ENCODE measurements at places on chromosomes 1 and 21.

GRCh38 chr1:94772230-94772641, 47.9 kb upstream of the SLC44A3 start:
- no peak for DNase-seq

DNA sequence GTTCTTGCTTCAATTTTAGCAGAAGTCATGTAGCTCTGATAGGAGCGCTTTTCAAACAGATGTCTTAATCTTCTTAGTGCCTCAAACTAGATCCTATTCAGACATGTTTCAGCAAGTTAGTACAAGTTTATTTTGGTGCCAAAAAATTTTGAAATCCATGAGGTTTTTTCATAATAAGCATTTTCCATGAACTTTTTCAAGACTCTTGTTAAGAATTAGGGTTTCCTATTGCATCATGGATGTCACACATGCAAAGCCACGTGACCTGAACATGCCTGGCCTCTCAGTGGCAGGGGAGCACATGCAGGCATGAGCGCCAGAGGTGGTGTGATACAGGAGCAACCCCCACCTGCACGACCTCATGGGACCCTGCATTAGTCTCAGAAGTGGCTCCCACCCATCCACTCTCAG, 67.6 kb downstream of the POFUT2 start:
- DNase-seq: no peak

- DNase-seq: no peak
Measured at GRCh38 chr21:45105906-45106485, 31.6 kb downstream of the ADARB1 start.

DNA sequence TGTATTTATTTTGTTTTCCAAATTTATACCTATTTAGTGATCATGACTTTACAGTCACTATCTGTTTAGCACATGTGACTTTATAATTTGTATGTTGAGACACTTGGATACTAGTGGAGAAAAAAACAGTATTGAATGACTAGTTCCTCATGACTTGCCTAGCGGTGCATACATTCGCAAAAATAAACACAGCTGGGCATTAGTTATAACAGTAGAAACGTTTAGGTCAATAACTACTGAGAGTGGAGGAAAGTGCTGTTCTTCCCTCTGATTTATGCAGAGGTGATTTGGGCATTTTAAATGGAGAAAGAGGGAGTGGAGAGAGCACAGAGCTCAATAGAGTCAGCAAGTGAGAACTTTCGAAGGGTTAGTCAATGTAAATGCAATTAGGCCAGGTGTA, 1679.0 kb upstream of the B3GALT2 start:
- DNase-seq: no peak

- no peak for DNase-seq
Measured at GRCh38 chr1:48499211-48499735, 27.3 kb upstream of the SPATA6 start.

DNA sequence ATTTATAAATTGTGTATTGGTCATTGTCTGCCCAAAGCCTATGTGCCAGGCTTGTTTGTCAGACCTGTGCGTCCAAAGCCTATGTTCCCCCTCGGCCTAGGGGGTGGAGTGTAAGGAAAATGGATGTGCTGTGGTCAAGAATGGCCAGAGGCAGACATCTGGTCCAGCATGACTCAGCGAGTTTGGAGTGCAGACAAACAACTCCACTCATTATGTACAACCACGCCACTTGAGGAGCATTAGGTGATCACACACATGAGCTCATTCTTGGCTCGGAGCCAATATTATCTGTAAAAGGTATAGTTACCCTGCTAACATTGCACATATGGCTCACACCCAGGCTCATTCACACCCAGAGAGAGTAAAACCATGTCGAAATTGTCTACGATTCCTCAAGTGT, 1047.6 kb upstream of the ADGRL4 start:
- DNase-seq: no peak

DNA sequence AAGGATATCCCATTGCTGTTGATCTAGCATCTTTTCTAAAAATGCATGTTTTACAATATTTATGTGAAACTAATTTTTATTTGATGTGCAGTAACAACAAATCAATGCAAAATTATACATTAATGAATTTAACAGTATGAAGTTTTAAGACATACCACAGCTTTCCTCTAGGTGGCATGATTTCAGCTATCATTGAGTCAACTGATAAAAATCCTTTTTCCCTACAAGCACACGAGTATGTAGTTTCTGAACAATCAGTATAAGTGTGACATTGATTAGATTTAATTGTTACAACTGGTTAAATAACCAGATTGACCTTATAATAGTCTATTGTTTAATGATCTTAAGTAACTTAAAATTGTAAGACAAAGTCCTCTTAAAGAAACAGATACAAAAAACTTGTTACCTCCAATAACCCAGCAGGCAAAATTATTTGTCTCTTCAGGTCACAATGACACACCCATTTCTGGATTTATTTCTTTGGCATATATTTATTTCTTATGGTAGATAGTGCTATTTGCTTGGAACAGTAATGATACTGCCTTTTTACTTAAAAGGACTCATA, 5.8 kb upstream of the TGFB2 start:
- no peak for DNase-seq

DNA sequence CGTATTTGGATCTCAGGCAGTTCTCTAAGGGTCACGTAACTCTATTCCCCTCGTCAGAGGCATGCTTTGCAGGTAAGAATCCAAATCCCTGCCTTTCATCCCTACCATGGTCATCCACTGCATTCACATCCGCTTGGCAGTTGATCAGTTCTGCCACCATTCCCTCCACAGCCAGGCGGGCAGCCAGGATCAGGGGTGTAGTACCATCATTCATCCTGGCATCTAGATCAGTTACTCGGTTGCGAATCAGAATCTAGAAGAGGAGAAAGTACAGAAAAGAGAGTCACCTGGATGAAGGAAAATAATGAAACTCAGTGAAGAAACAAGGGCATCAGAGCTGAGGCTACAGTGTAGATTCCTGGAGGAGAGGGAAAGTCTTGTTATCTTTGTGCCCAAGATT, 22.0 kb upstream of the ADAM30 start:
- no peak for DNase-seq

DNA sequence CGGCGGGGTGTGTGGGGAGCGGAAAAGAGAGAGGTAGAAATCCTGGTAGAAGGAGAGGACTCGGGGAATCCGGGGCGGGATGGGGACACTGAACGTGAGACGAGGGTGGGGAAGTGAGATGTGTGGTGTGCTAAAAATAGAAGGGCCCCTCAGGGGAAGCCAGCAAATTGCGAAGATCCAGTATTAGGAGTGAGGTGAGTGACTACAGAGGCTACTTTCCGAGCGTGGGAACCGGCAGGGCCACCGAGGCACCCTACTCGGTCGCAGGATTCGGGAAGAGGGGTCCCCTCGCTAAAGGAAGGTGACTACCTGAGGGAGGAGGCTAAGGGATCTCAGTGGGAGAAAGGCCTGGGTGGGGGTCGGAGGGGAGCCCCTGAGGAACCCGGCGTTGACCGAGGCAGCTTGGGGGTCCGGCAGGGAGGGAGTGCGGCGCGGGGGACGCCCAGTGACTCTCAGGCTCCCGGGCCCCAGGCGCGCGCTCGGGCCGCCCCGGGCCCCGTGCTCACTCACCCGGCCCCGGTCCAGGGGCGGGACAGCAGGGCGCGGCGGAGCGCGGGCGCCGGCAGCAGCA, 318 bp downstream of the ALDH4A1 start:
- DNase-seq: no peak

DNA sequence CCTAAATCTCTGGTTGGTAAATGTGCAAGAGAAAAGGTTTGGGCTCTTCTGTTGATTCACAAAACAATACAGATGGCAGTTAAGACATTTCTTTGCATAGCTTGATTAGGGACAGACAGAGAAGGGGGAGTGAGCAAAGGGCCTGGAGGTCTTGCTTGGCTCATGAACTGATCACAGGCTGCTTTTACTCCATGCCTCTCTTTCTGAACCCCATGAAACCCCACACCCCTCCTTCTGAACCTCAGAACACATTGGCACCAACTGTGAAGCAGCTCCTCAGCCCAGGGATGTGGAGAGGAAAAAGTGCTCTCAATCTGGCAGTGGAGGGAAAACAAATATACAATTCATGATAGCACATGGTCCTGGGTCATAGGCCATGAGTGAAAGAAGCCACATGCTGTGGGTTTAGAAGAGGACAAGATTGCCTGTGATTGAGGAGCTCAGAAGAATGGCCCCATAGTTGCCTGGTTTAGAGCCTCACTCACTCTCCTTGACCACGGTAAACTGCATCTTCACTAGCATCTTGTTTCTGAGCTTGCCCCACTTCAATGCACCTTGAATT, 111.6 kb upstream of the GADD45A start:
- no peak for DNase-seq

DNA sequence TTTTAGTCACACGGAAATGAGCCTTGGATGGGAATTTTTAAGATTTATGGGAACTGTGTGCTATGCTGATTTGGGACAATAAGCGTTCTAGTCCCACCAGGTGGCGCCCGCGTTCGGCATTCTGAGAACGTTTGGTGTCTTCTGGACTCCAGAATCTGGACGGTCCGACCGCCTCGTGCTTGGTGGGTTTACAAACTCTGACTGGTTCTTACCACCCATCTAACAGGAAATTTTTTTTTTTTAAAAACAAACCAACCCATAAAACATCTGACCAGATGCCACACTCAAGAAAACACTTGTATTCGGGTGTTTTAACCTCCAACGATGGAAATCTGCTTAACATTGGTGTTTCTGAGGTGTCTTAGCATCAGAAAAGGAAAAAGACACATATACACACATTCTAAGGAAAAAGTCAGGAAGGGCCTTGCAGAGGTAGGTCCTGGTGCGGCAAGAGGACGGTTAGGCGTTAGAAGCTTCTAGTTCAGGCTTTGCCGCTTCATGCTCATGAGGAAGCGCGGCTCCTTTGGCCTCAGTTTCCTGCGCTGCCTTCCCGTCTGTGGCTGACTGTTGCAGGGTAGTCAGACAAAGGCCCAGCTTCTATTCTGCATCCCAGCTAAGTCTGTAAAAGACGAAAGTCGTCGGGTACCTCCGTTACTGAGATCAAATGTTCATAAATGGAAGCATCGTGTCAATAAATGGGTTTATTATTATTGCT, 814 bp upstream of the DYRK3 start:
- DNase-seq: peak; percentile 41

DNA sequence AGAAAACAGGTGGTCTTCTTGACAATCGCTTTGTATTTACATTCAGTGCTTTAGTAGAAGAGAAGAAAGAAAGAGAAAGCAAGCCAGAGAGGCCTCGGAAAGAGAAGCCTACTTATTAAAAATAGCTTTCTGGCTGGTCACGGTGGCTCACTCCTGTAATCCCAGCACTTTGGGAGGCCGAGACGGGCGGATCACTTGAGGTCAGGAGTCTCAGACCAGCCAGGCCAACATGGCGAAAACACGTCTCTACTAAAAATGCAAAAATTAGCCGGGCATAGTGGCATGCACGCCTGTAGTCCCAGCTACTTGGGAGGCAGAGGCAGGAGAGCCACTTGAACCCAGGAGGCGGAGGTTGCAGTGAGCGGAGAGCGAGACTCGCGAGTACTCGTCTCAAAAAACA, 1.8 kb upstream of the SLC19A2 start:
- no peak for DNase-seq

DNA sequence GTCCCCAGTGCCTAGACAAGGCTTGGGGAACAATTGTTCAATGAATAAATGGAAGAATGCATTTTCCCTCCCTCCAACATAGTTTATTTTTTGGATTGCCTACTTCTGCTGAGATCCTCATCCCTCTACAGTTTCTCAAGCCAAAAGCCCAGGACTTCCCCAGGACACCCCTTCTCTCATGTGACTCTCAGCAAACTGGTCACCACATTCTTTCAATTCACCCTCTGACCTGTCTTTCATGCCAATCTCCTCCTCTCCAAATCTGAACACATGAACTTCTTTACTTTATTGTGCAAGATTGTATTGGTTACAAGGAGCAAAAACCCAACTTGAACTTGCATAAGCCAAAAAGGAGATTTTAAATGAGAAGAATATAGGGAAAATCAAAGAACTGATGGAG, 103.2 kb upstream of the JUN start:
- DNase-seq: no peak

GRCh38 chr1:33143176-33143575, 38.7 kb downstream of the TRIM62 start:
- DNase-seq: no peak

DNA sequence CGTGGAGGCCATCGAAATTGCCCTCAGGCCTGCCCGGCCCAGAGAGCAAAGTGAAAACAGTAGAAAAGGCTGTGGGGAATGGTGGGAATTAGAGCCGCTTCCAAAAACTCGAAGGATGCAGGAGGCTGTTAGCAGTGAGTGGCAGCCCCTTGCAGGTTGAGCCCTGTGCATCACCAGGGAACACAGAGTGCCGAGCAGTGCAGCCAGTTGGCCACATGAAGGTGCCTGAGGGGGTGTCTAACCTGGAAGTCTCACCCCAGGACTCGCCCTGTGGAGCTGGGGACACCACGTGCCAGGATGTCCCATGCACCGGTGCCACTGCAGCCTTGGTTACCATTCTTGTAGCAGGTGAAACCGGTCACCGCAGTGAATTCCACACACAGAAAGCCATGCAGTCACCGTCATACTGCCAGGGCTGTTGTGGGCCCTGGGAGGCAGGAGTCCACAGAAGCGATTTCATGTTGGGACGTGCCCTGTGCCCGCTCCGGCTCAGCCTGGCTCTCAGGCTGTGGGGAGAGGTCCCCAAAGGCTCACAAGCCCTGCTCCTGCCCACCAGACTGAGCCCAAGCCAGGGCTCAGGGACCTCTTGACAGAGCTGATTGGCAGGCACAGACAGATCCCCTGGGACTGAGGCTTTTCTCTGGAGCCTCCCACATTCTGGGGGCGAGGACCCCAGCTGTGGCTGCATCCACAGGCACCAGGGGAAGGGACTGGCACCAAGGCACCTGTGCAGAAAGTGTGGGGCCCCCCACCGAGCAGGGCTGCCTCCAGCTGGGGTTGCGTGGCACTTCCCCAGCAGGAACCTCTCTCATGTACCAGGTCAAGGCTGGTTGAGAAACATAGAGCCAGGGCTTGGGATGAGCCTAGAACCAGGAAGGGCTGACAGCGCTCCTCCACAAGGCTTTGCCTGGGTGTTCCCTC, 16.7 kb upstream of the ACTRT2 start:
- no peak for DNase-seq

GRCh38 chr21:38181096-38181495, 75.7 kb upstream of the KCNJ15 start:
- DNase-seq: no peak

GRCh38 chr1:45883658-45884057, 80.2 kb downstream of the MAST2 start:
- no peak for DNase-seq

GRCh38 chr1:98420376-98421084, 241.0 kb upstream of the SNX7 start:
- DNase-seq: no peak

Measured in CD8-positive, alpha-beta memory T cell (primary cell).